Nasal cavity respiratory epithelium epithelial cell of viscerocranial mucosa (primary cell): ENCODE measurements at places on chromosomes 6 and 20. TPM values are rescaled to one million over a fixed set of nuclear protein-coding genes. Genes with fewer than 3 reads are reported as not detected.

Gene CASS4
- total RNA-seq = under 0.01 and 0.64 TPM in 2 replicates

Gene ASIP
- not detected in 2 replicates for total RNA-seq

Gene FILIP1
- total RNA-seq = under 0.01 and 0.14 TPM in 2 replicates

Gene ALDH5A1
- total RNA-seq = 0.68 and 5.3 TPM in 2 replicates

Gene UST
- 20.7 and 22.6 TPM in 2 replicates for total RNA-seq

Gene SOD2
- total RNA-seq = 54.0 and 532 TPM in 2 replicates

Gene POU5F1
- 0.50 and 0.68 TPM in 2 replicates for total RNA-seq

Gene LPA
- total RNA-seq = 0.43 TPM in 1 of 2 replicates, not detected in the other

Gene DEFB132
- not detected in 2 replicates for total RNA-seq

Gene CALHM5
- under 0.01 and 0.21 TPM in 2 replicates for total RNA-seq

Gene ANGPT4
- not detected in 2 replicates for total RNA-seq

Gene FGD2
- total RNA-seq = under 0.01 and 0.07 TPM in 2 replicates

Gene RARS2
- total RNA-seq = 32.1 and 32.3 TPM in 2 replicates

Gene LGSN
- total RNA-seq = not detected in 2 replicates

Gene COL11A2
- total RNA-seq = under 0.01 and 0.36 TPM in 2 replicates

Gene SLC22A1
- 0.34 and 0.78 TPM in 2 replicates for total RNA-seq
